ENCODE measurements at places on chromosomes 6 and 20.

- no peak for DNase-seq
These were observed 65.4 kb downstream of the RWDD2A start for GRCh38 chr6:83258517-83258916.

DNA sequence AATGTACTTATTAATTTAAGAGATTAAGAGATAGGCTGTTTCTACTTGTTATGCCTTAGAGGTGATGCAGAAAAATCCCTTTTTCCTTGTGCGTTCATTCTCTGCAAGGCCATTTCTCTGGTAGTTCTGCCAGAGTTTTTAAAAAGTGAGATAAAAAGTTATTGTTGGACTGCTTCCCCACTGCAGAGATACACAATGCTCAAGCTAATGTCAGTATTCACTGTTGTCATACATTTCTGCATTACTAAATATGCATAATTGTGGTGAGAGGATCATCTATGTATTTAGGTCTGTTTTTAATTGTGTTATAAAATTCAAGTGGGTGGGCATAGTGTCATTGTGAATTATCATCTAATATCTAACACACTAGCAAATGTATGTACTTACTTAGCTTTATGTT, 600.4 kb downstream of the HTR1B start:
- no peak for DNase-seq

- DNase-seq, result no peak
These were observed 114.8 kb downstream of the LRFN2 start for GRCh38 chr6:40472353-40472752.

DNA sequence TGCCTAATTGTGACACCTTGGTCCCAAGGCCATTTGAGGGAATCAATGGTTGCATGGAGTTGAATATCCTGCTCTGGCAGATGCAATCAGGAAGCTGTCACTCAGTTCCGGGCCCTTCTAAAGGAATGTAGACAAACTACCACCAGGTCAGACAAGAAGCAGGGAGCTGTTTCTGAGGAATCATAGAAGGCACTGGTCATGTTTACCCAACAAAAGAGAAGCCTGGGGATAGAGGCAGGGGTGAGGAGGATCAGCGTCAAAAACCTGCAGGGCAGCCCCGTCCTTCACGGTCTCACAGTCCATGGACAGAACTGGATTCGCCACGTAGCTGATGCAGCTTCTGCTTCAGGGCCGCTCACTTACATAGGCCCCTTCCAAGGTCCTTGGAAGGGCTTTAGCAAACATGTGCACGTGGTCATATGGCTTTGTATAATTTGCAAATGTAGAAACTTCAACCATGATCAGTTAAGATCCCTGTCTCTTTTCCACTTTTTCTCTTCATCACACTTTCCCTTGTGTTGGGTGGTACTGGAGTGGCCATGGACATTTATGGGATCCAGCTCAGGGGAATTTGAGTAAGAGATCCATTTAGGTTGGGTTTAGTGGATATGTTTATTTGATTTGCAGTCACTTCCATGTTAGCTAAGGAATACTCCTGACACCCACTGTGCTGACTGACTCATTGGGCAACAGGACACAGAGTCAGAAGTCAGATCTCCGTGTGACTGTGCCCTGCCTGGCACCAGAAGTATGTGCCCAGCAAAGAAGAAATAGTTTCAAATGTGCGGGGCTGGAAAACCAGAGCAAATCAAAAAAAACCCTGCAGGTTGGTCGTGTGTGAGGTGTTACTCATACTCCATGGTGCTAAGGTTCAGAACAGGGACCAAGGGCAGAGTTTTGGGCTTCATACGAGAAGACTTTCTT, 60.0 kb upstream of the ZFAND3 start:
- no peak for DNase-seq

GRCh38 chr6:107062691-107063090, 34.7 kb downstream of the MTRES1 start:
- DNase-seq, result no peak

DNA sequence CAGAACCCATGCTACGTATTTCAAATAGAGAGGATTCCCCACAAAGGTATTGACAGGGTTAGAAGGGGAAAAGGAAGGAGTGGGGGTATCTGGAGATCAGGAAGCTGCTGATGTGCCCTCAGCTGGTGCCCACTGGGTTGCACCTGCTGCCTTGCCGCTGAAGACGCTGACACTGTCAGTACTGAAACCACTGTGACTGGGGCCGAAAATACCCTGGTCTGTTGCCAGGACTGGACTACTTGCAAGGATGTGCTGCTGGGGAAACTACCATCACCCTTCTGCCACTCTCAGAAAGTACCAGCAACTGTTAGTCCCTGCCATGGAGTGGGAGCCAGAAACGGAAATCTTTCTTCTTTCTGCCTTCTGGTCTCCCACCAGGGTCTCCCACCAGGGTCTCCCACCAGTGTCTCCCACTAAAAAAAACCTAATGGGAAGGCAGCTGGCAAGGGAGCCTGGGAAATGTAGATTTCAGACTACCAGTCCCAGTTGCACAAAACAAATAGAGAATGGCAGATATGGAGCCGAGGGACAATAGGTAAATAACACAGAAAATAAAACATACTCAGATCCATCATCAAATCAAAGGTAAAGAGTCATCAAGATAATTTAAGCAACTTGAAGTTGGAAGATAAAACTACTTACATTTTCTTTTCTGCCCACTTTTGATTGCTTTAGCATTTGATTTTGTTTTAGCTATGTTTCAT, 204.8 kb downstream of the TPBG start:
- no peak for DNase-seq

DNA sequence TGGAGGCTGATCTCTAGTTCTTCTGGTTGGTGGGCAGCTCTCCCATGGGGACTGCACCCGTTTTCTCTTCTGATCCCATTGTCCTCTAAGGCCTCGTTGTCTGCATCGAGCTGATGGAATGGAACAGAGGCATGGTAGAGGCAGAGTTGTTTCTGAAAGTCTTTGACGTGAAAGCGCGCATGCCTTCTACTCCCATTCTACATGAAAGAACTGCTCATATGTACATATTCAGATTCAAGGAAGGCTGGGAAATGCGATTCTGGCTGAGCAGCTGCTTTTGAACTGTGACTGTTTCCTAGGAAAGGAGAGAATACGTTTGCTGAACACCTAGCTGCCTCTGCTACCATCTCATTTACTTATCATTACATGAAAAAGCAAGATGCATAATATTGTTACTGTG, 815.2 kb downstream of the QKI start:
- no peak for DNase-seq

- no peak for DNase-seq
These were observed 5.8 kb downstream of the SLC2A4RG start for GRCh38 chr20:63745424-63745805.

DNA sequence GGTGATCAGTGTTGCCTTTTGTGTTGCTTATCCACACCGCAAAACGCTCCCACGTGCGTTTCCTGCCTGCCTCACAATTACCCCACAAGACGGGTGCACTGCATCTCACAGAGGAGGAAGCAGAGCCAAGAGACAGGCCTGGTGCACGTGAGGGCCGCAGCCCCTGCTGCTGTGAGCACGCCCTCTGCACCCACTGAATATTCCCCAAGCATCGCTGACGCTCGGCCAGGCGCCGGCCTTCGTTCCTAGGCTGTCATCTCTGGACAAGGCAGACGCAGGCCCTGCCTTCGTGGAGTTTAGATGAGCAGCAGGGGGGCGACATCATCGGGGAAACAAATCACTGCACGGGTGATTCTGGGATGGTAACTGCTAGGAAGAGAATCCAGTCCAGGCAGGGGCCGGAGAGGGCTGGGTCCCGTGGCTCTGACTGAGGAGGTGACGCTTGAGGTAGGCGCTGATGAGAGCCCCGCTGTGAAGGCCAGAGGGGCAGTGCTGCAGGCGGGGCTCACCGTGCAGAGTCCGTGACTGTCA, 162.4 kb upstream of the QKI start:
- no peak for DNase-seq

DNA sequence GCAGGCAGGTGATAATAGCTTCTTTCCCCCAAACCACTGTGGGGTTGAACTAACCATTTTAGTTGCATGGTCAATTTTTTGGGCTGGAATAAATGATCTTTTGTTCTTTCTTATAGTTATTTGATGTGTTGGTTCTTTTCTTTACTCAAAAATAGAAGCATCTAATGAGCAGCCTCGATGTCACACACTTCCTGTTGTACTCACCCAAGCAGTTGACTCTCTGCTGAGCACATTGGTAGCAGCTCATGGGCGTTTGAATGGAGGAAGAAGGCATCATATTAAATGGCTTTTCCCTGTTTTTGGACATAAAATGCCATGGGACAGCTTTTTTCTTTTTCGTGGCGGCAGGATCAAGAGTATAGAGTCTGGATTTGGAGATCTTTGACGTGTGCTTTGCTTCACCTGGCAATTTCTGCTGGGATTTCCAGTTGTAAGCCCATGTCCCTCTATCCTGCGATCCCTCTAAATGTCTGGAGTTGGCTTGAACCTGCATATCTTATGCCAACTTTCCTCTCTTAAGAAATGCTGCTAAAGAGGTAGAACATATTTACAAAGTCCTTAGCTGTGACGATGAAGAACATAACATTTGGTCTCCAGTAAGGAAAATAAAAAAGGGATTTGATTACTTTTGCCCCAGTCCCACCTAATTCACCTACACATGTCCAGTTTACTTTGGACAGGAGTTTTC, 268.3 kb downstream of the PRL start:
- no peak for DNase-seq

DNA sequence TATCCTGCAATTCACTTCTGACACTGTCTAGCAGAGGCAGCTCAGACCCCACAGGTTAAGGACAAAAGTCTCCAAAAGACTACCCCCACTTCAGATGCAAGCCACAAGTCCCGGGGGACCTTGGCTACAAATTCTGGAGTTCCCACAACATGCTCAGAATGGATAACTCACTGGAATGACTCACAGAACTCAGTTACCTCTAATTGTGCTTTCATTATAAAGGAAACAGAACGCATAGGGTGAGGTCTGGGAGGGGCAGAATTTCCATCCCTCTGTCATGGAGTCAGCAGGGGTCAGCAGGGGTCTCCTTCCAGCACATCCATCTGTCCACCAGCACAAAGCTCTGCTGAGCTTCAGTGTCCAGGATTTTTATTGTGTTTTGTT, 184.2 kb downstream of the CDH4 start:
- no peak for DNase-seq

DNA sequence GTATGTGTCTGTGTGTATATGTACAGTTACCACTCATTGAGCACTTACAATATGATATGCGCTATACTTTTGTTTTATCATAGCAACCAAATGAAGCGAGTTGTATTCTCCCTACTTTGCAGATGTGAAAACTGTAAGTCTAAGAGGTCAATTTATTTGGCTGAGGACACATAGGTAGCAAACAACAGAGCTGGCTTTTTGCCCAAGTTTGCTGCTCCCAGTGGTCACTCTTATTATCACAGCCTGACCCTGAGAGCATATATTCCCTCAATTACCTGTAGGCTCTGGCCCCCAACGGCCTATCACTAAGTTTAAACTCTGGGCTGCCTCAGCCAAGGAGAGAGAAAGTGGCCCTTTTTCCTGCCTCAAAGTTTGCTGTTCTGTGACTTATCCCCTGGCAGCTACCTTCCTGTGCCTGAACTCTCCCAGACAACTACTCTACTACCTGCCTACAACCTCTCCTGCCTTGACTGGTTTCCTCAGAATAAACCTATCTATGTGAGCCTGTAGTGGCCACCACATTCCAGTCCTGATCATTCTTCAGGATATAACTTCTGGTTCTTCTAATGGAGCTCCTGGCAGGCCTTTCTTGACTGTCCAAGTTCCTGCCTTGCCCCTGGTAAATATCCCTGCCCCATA, 221.8 kb downstream of the FRK start:
- peak; percentile 62 for DNase-seq

- no peak for DNase-seq
These were observed 229.8 kb downstream of the TMEM242 start for GRCh38 chr6:157093536-157093935.

DNA sequence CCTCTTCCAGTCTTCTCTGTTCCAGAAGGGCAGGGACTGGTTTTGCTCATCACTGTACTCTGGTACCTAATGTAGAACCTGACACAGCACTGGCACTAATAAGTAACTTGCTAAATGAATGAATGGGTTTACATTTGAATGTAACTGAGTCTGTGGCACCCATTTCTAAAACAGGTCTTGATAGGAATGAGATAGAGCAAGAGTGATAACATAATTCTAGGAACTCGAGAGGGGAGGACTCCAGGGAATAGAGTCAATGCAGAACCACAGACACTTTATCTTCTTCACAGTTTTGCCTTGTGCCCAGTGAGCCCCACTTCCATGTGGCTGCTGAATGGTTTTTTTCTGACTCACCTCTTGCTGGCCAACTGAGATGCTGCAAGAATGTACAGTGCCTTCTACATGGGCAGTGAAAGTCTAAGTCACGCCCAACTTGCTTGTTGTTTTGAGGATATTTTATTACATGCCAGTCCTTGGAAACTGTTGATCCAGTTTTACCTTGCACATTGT, 61.1 kb downstream of the TBC1D7 start:
- no peak for DNase-seq

DNA sequence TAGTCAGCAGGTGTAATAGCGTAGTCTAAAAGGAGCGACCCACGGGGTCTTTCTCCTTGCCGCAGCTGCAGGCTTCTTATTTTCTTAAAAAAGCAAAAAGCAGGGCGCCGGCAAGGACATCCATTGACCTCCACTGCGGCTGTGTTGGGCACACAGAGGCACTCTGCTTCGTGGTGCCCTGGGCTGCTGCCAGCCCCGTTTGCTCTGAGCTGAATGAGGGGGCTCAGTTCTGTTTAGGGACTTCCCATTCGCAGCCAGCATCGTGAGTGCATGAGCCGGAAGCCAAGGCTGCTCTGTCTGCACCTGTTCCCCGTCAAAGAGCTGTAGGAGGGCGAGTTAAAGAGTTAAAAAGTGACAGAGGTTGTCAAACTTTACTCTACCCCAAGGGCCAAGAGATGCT, 1.7 kb upstream of the SLC22A2 start:
- no peak for DNase-seq

- no peak for DNase-seq
These were observed 28.8 kb downstream of the FAM8A1 start for GRCh38 chr6:17628873-17629272.

GRCh38 chr6:7534192-7534591, 7.3 kb upstream of the DSP start:
- DNase-seq, result no peak

DNA sequence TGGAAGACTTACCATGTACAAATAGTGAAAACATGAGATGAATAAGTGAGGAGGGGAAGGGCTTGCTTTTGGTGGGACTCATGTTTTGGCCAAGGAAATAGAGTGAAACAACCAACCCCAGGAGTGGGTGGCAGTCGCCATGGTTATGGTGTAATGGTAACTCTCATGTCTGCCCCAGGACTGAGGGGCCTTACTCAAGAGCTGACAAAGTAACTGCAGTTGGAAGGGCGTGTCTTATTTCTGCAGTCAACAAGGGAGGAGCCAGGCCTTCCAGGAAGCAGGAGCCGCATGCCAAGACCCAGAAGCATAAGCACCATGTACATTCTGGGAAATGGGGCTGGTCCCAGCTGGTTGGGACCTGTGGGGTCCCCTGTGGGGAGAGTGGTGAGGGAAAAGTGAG, 108.5 kb downstream of the UNC5CL start:
- no peak for DNase-seq
